ENCODE measurements at places on chromosomes 4 and X.

DNA sequence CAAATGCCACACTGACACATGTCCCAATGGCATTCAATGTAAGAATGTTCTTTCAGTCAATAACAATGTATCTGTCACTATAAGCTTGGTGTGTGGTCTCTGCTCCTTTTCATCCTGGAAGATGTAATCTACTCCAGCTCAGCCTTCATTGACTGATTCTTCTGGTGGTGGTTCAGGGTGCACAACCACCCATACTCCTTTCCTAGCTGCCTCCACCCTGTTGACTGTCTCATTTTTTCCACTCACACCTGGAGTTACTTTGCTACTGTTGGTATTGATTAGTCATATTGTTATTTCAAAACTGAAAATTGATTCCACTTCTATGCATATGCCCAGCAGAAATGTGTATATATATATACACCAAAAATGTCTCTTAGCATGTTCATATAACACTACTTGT lies 140.5 kb downstream of the ASB9 start:
- DNase-seq: no peak

DNA sequence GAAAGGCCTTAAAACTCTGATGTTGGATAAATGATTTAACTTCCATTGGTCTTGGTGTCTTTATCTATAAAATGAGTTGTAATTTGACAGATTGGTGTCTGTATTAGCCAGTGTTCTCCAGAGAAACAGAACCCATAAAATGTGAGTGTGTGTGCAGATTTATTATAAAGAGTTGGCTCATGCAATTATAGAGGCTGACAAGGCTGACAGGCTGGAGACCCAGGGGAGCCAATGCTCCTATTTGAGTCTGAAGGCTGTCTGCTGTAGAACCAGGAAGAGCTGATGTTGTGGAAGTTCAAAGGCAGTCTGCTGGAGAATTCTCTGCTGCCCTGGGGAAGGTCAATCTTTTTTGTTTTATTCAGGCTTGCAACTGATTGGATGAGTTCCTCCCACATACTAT lies 131.7 kb downstream of the SLC4A4 start:
- DNase-seq: no peak

- DNase-seq: no peak
Measured at GRCh38 chr4:36891971-36892370, 352.6 kb upstream of the NWD2 start.

DNA sequence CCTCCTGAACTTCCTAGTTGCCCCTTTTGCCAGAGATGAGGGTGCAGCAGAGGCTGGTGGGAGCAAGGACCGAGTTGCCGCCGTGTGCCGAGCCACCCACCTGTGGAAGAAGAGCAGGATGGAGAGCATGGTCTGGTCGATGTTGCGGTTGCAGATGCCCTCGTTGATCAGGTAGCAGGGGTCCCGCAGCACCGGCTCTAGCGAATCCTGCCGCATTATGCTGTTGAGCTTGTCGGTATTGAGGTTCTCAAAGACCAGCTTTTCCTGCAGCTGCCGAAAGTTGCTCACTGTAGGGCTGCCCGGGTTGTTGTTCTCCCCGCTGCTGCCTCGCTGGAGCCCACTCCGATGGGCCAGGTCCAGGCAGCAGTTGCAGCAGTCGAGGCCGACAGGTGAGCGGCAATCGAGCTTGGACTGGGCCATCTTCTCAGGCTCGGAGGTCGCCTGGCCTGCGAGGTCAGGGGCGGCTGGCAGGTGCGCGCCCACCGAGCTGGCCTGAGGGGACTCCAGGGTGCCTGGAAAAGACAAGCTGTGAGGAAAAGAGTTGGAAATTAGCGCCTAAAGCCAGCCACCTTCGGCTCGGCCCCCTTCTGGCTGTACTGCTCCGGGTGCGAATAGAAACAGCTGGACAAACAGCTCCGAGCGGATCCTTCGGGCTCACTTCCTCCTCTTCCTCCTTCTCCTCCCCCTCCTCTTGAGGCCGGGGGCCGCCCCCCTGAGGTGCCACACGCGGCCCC lies 420 bp downstream of the TSC22D3 start:
- no peak for DNase-seq

- no peak for DNase-seq
Measured at GRCh38 chr4:76449362-76449767, 14.3 kb downstream of the SHROOM3 start.

DNA sequence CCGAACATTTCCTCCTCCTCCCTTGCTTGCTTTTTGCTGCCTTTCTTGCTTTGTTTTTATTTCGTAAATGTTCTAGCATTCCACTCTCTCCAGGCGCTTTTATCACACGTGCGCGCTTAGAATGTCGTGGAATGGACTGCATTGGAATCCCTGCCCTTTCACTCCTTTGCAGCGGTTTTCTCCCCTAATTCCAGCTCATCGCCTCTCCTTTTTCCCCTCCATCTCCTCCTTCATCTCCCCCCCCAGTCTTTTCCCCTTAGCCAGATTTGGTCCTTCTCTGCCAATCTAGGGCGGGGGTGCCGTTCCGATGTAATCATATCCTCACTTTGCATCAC lies 579 bp downstream of the OGT start:
- no peak for DNase-seq

DNA sequence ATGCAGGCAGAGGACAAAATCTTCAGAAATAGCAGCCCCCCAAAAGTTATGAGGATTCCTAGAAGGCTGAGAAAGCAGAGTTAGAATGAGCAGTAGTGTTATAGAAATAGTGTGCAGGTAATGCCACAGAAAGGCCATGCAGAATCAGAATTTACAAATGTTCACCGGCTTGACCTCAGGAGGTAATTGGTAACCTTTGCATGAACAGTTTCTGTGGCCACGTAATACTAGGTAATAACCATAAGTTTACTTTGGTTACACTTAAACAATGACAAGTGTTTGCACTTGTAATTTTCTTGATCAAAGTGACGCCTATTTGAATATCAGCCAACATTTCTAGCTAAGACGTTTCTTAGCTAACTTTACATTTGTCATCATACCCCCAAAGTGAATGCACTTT lies 393.6 kb downstream of the GPAT3 start:
- DNase-seq: no peak

DNA sequence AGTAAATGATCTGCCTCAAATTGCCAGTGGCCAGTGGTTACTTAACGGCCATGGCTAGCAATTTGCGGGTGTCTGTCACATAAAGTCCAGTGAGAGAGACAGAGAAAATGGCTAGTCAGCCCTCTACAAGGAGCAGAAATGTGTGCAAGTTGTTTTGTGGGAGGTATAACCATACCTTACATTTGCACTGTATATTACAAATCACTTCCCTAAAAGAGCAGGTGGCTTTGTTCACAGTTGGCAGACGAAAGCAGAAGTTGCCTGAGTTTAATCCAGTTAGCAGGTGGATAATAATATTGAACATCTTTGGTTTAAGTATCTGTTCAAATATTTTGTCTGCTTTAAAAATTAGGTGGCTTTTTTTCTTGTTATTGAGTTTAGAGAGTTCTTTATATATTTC lies 15.6 kb downstream of the SRPX start:
- DNase-seq: no peak

GRCh38 chr4:1035510-1035909 lies 24.1 kb downstream of the FGFRL1 start:
- no peak for DNase-seq

GRCh38 chr4:52904421-52904820 lies 42.3 kb downstream of the RASL11B start:
- DNase-seq: no peak

DNA sequence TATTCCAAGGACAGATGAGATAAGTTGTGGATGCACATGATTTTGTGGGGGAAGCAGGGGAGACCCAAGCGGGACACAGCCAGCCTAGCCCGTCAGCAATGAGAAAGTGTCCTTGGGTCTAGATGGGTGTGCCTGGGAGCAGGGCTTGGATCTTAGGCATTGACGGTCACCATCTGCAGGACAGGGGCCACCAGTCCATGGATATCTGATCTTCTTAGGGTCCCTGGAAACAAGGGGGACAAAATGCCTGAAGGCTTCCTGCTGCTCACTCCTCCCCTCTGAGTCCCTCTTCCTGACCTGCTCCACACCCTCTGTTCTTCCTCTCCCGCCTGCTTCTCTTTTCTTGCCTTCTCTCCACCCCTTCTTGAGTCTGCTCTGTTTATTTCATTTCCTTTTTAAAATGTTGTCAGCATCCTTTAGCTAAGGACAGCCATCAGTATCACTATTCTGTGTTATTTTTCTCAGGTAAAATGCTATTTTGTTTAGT lies 298.4 kb downstream of the RAPGEF2 start:
- DNase-seq: no peak

DNA sequence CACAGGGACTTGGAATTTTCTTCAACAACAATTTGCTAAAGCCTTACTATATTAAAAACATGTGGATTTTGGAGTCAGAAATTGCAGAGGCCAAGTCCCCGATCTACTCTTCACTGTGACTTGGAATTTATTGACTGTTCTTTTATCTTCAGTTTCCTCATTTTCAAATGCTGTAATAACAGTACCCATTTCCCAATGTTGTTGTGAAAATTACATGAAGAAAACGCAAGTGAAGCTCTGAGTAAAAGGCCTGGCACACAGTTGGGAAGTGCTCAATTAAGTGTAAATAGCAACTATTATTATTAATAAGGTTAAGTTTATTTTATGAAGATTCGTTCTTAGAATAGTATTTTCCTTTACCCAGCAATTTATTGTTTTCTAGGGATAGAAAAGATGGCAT lies 15.7 kb downstream of the STBD1 start:
- DNase-seq: no peak

DNA sequence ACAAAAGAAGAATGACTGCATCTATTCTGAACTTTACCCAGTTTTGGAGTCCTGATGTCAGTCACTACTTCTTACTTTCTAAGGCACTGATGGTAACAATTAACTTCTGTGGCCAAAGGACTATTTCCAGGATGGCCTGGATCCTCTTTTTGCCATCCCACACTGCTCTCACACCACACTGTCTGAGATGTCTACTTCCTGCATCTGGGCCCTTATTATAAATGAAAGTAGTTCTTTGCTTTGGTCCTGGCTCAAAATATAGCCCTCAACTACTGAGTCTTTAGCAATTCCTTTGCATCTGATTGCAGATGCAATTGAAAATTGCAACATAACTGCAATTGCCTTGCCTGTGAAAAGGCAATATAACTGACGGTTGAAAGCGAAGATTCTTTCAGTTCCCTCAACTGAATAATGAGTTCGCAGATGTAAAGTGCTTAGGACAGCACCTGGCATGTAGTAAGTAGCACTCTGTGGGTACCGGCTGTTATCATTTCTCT lies 44.2 kb downstream of the COQ2 start:
- DNase-seq: no peak

GRCh38 chr4:55008166-55009056 lies 117.0 kb downstream of the KDR start:
- DNase-seq: no peak

DNA sequence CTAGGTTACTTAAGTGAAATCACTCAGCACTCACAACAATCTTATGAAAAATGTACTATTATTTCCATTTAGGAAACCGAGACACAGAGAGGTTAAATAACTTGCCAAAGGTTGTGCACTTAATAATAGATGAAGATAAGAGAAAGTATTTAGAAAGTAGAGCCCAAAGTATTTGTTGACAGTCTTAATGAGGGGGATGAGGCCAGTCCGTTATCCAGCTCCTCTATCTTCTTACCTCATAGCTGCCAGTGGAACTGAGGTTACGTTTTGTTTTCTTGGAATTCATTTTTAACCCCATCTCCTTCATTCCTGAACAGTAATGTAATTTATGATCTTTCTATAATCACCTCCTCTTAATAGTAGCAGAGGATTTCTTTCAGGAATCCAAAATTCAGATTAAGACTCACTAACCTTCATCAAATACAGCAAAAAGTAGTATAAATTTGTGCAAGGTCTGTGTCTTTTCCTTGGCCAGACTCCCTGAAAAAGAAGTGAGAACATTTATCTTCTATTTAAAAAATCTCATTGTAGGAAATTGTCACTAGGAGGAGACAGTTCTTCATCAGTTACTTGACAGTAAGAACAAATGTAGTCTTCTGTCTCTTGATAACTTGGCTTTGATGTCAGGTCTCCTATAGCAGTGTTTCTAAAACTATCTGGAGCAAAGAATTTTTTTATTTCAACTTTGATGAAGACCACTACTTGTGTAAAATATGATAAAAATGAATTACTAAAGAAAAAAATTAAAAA lies 35.5 kb downstream of the F8 start:
- no peak for DNase-seq

GRCh38 chrX:109472939-109473735 lies 8.7 kb downstream of the GUCY2F start:
- no peak for DNase-seq

DNA sequence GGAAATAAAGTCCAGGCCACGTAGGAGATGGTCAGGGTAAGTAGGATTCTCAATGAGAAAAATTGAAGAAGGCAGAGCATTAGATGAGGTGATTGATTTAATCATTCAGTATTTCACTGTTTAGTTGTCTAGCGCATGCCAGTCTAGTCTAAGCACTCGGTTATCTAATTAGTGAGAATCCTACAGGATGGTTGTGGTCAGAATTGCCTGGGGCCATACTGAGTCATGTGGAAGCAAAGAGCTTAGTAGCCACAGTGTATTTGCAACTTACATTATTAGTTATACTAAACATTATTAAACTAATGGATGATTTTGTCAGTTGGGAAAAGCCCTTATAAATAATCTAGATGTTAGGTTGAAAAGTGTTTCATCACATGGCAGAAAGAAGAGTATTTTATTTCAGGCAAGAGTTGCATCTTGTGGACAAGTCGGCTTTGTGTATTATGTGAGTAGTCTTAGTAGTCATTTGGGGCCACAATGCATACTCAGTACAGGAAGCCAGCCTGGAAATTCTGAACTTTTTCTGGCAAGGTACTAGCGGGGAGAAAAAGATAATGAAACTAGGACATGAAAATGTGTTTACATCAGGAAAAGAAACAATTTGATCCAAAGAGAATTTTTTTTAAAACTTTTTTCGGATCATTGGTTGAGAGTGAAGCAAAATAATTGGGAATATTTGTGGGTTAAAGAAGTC lies 31.9 kb downstream of the CPEB2 start:
- no peak for DNase-seq

DNA sequence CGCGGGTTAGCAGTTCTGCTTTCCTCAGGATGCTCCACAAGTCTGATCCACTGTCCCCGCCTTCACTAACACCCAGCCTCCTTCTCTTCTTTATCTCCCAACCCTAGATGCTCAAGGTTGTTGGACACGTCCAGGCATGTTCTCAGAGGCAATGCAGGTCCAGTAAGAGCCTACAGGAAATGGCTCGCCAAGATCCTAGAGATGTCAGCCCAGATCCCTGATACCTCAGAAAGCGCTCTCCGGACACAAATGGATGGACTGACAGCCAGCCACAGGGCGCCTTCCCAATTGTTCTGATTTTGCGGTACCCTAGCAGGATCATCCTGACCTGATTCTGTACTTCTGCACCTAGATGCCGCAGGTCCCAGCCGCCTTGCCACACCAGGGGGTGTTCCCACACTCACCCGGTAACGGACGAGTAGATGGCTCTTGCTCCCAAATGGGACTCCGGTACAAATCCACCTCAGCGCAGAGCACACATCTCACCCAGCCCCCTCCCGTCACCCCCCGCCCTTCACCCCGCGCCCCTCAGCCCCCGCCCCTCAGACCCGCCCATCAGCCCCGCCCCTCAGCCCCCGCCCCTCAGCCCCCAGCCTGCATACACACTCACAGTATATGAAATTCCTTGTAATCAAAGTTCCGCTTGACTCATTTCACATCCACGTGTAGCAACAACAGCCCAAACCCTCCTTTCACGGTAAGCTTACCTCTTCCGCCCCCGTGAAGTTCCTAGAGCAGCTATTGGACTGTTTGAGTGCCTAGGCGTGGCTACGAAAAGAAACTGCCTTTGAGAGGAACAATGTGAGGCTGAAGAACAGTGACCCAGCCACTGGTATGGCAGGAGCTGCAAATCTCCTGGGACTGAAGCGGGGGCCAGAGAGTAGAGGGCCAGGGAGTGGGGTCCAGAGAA lies at the start of gene EDA2R:
Gene EDA2R, minus strand, starts transcription at position 488 of the 910 bp plus-strand sequence. CDS start 23,058 bp downstream, outside the sequence.
- no peak for DNase-seq

- no peak for DNase-seq
Measured at GRCh38 chr4:59223292-59223941, 1976.7 kb upstream of the ADGRL3 start.
